ENCODE measurements at places on chromosomes 3 and 15.

DNA sequence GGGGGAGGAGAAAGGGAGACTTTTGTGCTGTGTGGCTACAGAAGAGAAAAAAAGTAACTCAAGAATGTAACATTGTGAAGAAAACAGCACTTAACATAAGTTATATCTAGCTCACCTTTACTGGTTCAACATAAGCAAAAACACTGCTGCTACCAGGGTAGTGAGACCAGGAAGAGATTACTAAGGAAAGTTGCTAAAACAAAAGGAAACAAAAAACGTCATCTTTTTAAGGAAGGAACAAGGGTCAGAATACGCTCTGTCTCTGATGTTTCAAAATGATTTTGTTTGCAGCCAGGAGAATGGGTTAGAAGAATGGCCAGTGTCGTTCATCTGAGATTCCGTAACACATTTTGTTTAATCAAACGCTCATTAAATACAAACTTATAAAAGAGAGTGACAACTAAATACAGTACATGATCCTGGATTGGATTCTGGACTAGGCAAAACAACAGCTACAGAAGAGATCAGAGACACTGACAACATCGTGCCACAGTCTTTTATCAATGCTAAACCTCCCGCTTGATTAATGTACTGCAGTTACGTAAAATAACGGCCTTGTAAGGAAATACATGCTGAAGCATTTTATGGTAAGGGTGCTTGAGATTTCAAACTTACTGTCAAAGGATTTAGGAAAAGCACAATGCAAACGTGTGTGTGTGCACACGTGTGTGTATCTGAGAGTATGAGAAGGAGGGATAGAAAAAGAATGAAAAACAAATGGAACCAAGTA lies 67.7 kb downstream of the FOXP1 start:
- no peak for DNase-seq

- no peak for DNase-seq
Measured at GRCh38 chr15:94253742-94254141, 22.4 kb downstream of the MCTP2 start.

GRCh38 chr3:194272861-194273742 lies 78.0 kb downstream of the CPN2 start:
- DNase-seq: no peak

DNA sequence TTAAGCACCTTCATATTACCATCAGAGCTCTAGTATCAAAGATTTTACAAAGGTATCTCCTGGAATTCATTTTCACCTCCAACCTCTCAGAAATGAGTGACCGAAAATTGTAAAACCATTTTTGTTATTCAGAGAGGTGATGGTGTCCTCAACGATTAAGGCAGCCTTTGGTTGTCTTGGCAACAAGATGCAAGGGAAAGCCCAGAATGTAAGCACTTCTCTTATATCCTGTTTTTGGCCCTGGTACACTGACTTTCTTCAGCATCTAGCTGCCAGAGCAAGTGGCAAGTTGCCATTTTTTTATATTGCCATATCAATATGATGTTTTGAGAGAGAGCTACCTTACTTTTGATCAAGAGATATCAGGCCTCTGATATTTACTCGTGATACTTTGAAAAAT lies 384.9 kb upstream of the NECTIN3 start:
- no peak for DNase-seq

GRCh38 chr3:121232309-121233225 lies 313.2 kb downstream of the POLQ start:
- no peak for DNase-seq

GRCh38 chr3:29215948-29216347 lies 64.9 kb upstream of the RBMS3 start:
- DNase-seq: no peak

- no peak for DNase-seq
Measured at GRCh38 chr3:8856721-8857120, 87.3 kb upstream of the OXTR start.
